Suprapubic skin (tissue), 4 donors: ENCODE measurements at places on chromosomes 12 and 14.

GRCh38 chr12:4918950-4919660, 9.4 kb downstream of the KCNA1 start:
- H3K4me3 ChIP-seq: no peak overlapping the region
- DNase-seq: no peak
- H3K4me1 ChIP-seq: no peaks in the 10 kb centered on the region
- no peak overlapping the region for H3K27ac ChIP-seq
- H3K27me3 ChIP-seq: peaks cover 39% of the 10 kb centered on the region

DNA sequence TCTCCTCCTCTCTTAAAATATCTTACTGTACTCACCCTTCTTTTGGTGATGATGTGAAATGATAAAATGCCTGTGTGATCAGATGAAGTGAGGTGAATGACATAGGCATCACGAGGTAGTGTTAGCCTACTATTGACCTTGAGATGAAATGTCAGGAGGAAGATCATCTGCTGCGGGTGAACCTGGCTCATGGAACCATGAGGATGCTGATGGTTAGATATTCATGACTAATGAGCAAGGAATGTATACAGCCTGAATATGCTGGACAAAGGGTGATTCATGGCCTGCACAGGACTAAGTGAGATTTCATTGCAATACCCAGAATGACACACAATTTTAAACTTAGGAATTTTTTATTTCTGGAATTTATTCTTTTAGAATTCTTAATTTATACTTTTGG, 89.6 kb downstream of the DAAM1 start:
- no peak overlapping the region for H3K27ac ChIP-seq
- no peaks in the 10 kb centered on the region for H3K36me3 ChIP-seq
- no peak for DNase-seq
- H3K4me3 ChIP-seq: no peak overlapping the region

- no peak for DNase-seq
- H3K4me3 ChIP-seq: no peak overlapping the region
- no peaks in the 10 kb centered on the region for H3K36me3 ChIP-seq
- H3K27ac ChIP-seq: no peak overlapping the region
- no peaks in the 10 kb centered on the region for H3K4me1 ChIP-seq
Observed at GRCh38 chr12:10268037-10268436, 39.6 kb upstream of the KLRD1 start.

DNA sequence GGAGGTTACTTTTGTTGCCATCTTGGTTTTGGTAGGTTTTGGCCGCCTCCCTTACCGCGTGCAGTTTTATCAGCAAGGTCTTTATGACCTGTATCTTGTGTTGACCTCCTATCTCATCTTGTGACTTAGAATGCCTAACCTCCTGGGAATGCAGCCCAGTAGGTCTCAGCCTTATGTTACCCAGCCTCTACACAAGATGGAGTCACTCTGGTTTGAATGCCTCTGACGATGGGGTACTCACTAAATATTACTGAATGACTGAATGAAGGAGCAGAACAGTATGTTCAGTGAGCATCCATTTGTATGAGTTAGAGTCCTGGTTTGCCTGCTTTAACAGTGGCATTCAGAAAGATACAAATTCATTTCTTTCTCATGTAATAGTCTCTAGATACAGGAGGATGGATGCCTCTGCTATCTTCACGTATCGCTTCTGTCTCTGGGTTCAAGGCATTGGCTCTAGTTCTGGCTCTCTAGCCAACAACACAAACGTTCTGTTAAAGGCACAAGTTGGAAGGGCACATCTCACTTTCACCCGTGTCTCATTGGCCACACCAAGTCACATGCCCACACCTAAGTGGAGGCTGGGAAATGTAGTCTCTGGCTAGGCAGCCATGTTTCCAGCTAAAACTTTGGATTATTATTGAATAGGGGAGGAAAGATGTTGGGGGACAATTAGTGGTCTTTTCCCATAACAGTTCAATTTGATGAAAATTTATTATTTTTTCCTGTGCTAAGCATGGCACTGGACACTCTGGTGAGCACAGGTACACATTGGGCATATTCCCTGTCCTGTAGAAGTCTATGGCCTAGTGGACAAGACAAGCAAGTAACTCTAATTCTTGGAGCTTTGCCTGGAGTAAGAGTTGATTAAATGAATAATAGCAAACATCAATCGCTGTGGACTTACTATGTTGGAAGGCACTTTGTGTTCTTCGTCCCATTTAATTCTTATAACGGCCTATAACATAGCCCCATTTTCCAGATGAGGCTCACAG, 75.2 kb upstream of the RPH3A start:
- H3K4me3 ChIP-seq: no peak overlapping the region
- no peaks in the 10 kb centered on the region for H3K36me3 ChIP-seq
- H3K27me3 ChIP-seq: no peaks in the 10 kb centered on the region
- no peak overlapping the region for H3K27ac ChIP-seq
- DNase-seq: no peak

DNA sequence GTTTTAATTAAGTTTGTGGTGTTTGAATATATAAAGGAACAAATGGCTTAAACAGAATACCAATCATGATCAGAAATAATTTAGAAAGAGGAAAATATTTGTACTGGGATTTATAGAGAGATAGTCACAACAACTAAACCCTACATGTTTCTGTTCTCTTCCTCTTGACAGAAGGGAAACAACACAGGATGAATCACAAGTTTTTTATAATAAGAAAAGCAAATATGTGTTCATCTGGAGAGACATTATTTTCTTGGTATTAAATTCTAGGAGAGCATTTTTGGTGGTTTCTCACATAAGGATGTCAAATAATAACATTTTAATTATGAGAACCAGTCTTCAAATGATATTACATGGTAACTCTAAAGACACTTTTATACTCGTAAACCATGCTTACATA, 232.9 kb upstream of the PKP2 start:
- H3K4me1 ChIP-seq: no peaks in the 10 kb centered on the region
- H3K36me3 ChIP-seq: no peaks in the 10 kb centered on the region
- H3K4me3 ChIP-seq: no peak overlapping the region
- H3K27me3 ChIP-seq: no peaks in the 10 kb centered on the region

- no peaks in the 10 kb centered on the region for H3K36me3 ChIP-seq
- H3K4me1 ChIP-seq: peaks cover 9% of the 10 kb centered on the region
- no peaks in the 10 kb centered on the region for H3K27me3 ChIP-seq
- H3K4me3 ChIP-seq: no peak overlapping the region
Observed at GRCh38 chr14:52961060-52961639, 10.3 kb upstream of the FERMT2 start.

DNA sequence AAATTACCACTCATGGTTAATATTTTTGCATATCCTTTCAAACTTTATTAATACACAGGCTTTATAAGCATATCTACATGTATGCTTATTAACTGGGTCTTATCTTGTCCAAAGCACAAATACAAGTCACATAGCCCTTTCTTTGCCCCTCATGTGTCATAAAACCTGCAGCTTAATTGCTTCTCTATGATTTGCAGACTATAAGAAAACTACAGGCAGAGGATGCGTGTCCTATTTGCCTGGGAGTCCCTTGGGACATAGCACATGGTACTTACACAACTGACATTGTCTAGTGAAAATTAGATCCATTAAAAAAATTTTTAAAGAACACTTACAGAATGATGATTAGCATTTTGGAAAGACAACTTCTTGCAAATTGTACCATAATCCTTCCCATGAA, 190.5 kb upstream of the PLEKHA5 start:
- H3K27me3 ChIP-seq: no peaks in the 10 kb centered on the region
- H3K4me1 ChIP-seq: no peaks in the 10 kb centered on the region
- no peaks in the 10 kb centered on the region for H3K36me3 ChIP-seq
- no peak for DNase-seq
- no peak overlapping the region for H3K27ac ChIP-seq

GRCh38 chr14:81170104-81170828, 50.5 kb downstream of the GTF2A1 start:
- no peaks in the 10 kb centered on the region for H3K27me3 ChIP-seq
- peak overlapping the region; percentile 81 for H3K4me3 ChIP-seq
- H3K4me1 ChIP-seq: peaks cover 20% of the 10 kb centered on the region
- peak overlapping the region; percentile 96 for H3K27ac ChIP-seq
- DNase-seq: peak; percentile 95

- no peak for DNase-seq
- no peaks in the 10 kb centered on the region for H3K36me3 ChIP-seq
- no peak overlapping the region for H3K27ac ChIP-seq
- peaks cover 19% of the 10 kb centered on the region for H3K4me1 ChIP-seq
Observed at GRCh38 chr12:6779708-6780432, 7.5 kb downstream of the LAG3 start.

GRCh38 chr12:78863482-78864402, 832 bp upstream of the SYT1 start:
- peaks cover 30% of the 10 kb centered on the region for H3K27me3 ChIP-seq
- H3K36me3 ChIP-seq: no peaks in the 10 kb centered on the region
- H3K4me1 ChIP-seq: peaks cover 21% of the 10 kb centered on the region
- no peak overlapping the region for H3K27ac ChIP-seq
- no peak for DNase-seq

- no peaks in the 10 kb centered on the region for H3K36me3 ChIP-seq
- no peak for DNase-seq
- peaks cover 14% of the 10 kb centered on the region for H3K27me3 ChIP-seq
- H3K4me3 ChIP-seq: no peak overlapping the region
- H3K4me1 ChIP-seq: peaks cover under 1% of the 10 kb centered on the region
Observed at GRCh38 chr12:53733051-53733806, 6.0 kb upstream of the CALCOCO1 start.

GRCh38 chr12:2586156-2587038, 208.4 kb upstream of the FKBP4 start:
- H3K27ac ChIP-seq: no peak overlapping the region
- H3K27me3 ChIP-seq: peaks cover 19% of the 10 kb centered on the region

DNA sequence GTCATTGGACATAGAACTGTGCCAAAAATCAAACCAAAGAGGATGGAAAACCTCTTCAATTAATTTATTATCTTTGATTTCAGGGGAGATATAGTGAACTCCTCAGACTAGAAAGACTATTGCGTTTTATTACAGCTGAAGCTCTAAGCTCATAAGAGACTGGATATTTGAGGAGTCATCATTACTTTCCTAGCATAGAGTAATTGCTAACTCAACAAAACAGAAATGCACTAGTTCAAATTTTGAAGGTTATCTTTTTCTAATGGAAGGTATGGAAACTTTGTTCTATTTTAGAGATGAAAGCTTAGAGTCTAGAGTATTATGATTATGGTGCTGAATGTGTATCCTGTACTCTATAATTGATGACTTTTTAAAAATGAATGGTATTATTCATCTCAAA, 5.3 kb upstream of the BEST3 start:
- DNase-seq: no peak
- no peak overlapping the region for H3K4me3 ChIP-seq
- no peaks in the 10 kb centered on the region for H3K36me3 ChIP-seq
- H3K27me3 ChIP-seq: no peaks in the 10 kb centered on the region

- no peak overlapping the region for H3K27ac ChIP-seq
- no peak overlapping the region for H3K4me3 ChIP-seq
- peaks cover 5% of the 10 kb centered on the region for H3K4me1 ChIP-seq
- H3K36me3 ChIP-seq: peaks cover 23% of the 10 kb centered on the region
- no peak for DNase-seq
- H3K27me3 ChIP-seq: no peaks in the 10 kb centered on the region
Observed at GRCh38 chr12:132700212-132700822, 10.3 kb upstream of the PGAM5 start.

DNA sequence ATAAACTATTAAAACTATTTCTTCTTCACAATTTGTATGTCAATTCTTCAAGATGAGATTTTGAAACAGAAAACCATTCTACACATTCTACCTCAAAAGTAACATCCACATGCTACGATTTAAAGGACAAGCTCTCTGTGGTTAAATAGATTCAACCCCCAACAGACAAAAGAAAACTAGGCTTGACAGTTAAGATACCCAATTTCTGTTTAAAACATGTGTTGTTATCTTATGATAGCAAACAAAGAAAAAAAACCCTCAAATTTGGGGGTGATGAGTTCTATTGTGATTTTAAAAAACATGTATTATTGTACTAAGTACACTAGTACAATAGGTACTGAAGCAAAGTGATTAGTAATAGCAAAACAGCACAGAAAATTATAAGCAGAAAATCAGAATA, 33.8 kb downstream of the ATF7 start:
- no peak overlapping the region for H3K4me3 ChIP-seq
- no peaks in the 10 kb centered on the region for H3K36me3 ChIP-seq
- no peaks in the 10 kb centered on the region for H3K27me3 ChIP-seq
- H3K27ac ChIP-seq: no peak overlapping the region
- peaks cover 48% of the 10 kb centered on the region for H3K4me1 ChIP-seq
- DNase-seq: no peak

GRCh38 chr12:132397152-132397933, 68.0 kb upstream of the GALNT9 start:
- no peak overlapping the region for H3K4me3 ChIP-seq
- no peaks in the 10 kb centered on the region for H3K4me1 ChIP-seq
- no peak for DNase-seq
- H3K27me3 ChIP-seq: peaks cover 87% of the 10 kb centered on the region

DNA sequence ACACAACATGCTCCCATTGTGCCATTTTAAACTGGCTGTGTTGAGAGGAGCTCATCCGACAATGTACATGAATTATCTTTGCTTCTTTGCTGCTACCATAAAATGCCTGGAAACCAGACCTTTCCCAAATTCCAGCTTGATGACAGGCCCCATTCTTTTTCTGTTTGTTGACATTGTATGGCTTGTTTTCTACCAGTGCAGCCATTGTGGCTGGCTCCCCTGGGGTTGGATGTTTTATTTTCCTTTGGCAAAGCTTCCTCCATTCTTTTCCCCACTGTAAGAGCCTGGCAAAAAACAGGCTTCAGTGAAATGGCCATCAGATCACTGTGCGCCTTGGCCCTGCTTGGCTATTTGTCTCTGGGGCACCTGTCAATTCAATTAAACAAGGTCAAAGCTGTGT, 532.5 kb downstream of the VRK1 start:
- H3K27ac ChIP-seq: no peak overlapping the region
- H3K4me3 ChIP-seq: no peak overlapping the region

DNA sequence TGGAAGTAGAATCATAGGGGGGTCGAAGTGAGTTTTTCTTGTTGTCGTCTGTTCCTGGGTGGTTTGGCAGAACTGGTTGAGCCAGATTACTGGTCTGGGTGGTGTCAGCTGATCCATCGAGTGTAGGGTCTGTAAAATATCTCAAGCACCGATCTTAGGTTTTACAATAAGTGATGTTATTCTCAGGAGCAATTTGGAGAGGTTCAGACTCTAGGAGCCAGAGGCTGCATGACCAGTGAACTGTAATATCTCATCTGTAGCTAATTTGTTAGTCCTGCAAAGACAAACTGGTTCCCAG, 9.7 kb upstream of the SERPINA1 start:
- H3K4me1 ChIP-seq: peaks cover 8% of the 10 kb centered on the region
- H3K27ac ChIP-seq: no peak overlapping the region
- H3K36me3 ChIP-seq: no peaks in the 10 kb centered on the region
- no peak overlapping the region for H3K4me3 ChIP-seq

GRCh38 chr14:80275208-80275850, 64.0 kb upstream of the DIO2 start:
- no peaks in the 10 kb centered on the region for H3K4me1 ChIP-seq
- no peaks in the 10 kb centered on the region for H3K36me3 ChIP-seq
- H3K4me3 ChIP-seq: no peak overlapping the region
- no peak overlapping the region for H3K27ac ChIP-seq

- H3K27me3 ChIP-seq: no peaks in the 10 kb centered on the region
- no peak for DNase-seq
- H3K27ac ChIP-seq: no peak overlapping the region
- H3K36me3 ChIP-seq: no peaks in the 10 kb centered on the region
Observed at GRCh38 chr12:9615420-9616136, 7.9 kb upstream of the KLRB1 start.
